ENCODE measurements at places on chromosomes 13 and 19.

DNA sequence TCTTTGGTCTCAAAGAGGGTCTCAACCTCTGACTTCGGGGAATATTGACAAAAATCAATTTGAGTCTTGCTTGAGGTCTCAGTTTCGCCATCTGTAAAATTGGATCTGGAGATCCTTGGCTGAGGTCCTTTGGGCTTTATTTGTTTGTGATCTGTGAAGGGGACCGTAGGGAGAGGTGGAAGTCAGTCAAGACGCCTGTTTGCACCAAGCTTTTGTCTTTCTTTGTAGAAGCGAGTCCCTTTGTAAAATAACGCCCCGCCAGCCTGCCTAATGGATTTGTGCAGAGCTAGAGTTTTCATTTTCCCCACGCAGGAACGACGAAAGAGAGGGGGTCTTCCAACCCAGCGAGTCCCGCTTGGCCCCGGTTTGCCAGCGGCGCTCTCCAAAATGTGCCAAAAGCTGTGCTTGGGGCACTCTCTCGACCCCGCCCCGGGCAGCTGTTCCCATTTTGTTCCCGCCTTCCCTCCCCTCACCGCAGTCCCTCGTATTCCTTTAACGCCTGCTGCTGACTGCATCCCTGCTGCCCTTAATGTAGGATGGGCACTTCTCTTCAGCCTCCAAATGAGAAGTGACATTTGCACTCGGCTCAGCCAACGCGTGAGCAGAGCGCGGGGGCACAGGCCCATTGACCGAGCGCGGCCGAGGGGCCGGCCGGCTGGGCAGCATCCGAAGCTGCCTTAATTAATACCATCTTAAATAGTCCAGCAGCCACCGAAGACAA, 13.0 kb downstream of the ZIC5 start:
- DNase-seq = peak; percentile 6

DNA sequence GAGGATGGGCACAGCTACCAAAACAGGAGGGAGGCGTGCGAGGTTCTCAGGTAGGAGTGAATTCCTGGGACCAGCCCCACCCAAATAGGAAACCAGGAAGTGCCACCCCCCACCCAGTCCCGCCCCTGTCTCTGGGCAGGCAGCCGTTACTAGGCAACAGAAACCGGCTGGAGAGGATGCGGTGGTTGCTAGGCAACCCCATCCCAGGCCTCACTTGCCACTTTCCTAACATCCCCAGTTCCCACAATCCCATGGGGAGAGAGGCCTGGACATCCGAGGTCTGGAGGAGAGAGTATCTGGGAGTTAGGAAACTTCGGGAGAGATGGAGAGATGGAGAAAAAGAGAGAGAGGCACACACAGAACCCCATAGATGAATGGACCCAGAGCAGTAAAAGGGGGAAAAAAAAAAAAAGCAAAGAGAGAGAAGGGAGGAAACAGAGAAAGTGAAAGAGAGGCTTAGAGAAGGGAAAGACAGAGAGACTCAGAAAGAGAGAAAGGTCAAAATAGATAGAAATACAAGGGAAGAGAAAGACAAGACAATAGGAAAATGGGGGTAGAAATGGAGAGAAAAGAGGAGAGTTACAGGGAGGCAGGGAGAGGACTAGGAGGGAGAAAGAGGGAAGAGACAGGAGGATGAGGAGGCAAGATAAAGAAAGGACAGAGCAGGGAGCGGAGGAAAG, 3.8 kb downstream of the GRIK5 start:
- no peak for DNase-seq

- DNase-seq = no peak
Measured at GRCh38 chr19:9011875-9012274, 1.7 kb upstream of the MUC16 start.

DNA sequence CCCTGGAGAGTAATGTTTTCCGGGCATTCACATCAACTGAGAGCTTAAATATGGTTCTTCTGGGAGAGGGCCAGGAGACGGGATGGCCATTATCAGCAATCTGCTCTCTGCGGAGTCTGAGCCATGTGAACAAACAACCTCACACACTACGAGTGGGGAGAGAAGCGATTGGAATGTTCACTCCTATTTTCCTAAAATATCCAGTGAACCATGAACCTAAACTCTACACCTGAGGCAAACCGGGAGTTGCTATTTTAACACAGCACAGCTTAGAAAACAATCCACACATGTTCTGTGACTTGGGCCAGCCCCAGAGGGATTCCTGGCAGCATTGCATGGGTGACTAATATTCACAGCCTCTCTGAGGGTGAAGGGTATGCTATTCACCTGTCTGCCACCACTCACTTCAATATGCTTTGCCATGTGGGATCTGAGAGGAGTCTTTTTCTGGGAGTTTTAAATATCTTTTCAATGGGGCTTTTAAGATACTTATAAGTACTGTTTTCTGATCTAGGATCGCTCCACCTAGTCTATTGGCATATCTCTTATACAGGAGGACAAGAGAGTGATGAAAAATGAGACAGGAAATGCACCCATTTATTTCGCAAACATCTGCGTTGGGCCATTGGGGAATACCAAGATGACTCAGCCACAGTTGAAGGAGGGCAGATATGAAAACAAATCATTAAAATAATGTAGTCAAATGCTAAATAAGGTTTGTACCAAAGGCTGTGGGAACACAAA, 72.6 kb upstream of the SERP2 start:
- no peak for DNase-seq

- DNase-seq = no peak
Measured at GRCh38 chr19:7873304-7874075, 700 bp downstream of the PRR36 start.

DNA sequence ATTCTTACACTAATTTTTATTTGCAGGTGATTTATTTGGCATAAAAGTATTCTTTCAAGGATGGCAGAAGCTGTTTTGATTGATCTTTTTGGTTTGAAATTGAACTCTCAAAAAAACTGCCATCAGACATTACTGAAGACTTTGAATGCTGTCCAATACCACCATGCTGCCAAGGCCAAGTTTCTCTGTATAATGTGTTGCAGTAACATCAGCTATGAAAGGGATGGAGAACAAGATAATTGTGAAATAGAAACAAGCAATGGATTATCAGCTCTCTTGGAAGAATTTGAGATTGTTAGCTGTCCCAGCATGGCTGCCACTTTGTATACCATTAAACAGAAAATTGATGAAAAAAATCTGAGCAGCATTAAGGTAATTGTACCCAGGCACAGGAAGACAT, 1.2 kb downstream of the LACC1 start:
- DNase-seq = no peak

DNA sequence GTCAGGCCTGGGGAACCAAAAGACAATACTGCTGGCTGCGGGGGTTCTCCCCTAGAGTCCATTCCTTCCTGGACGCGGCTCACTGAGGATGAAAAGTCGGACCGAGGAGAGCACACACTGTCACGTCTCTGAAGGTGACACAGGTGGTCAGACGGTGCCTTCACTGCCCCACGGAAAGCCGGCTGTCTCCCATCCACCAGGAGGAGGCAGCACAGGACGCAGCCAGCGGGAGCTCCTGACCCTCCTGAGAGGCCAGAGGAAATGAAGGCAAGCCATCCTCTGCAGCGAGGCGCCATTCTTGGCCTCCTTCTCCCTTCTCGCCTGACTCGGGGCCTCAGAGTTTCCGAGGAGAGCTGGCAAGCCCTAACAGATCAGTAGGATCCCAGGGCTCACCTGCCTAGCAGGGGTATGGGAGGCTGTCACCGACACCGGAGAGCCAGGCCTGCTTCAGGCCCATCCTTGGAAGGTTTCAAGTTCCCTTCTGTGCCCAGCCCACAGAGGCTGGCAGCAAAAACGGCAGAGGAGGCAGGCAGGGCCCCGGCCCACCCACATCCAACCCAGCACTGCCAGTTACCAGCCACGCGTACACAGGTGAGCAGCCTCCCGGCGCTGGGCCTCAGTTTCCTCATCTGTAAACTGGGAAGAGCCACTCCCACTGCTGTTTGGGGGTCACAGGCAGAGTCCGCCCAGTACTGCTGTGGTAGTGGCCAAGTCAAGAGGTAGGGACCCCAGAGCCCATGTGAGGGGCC, 4.5 kb downstream of the REXO1 start:
- no peak for DNase-seq

DNA sequence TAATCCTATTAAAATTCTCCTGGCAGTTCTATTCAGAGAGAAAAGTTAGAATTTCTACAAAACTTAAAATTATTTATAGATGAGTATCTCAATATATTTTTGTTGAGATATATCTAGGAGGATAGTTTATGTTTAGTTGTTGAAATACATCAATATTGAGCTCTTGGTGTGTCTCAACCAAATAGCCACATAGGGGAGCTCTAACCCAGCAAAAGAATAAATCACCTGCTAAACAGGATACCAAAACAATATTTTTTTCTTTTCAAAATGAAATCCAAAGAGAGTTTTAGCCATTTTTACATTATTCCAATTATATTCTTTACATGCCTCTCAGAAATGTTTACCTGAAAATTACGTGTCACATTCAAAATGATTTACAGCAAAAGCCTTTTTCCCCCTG, 954.7 kb downstream of the SLITRK6 start:
- DNase-seq = no peak

GRCh38 chr13:99366075-99366987, 59.1 kb upstream of the GPR183 start:
- DNase-seq = peak; percentile 41

- DNase-seq = peak; percentile 60
Measured at GRCh38 chr19:10074153-10074552, 12.0 kb upstream of the SHFL start.

DNA sequence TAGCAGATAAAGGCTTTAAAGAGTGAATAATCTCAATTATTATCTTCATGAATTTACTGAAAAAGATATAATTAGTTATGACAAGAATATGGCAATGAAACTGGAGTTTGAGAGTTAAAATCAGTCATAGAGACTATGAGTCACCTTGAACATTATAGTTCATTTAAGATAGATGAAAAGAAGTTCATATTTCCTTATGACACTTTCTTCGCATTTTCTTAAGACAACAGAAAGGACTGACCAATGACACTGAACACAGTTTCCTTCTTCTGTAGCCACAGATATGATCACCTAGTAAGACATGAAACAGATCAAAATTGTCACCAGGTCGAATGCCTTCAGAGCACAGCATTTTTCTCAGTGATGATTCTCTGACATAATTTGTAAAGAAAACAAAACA, 202.1 kb downstream of the KLF12 start:
- no peak for DNase-seq

DNA sequence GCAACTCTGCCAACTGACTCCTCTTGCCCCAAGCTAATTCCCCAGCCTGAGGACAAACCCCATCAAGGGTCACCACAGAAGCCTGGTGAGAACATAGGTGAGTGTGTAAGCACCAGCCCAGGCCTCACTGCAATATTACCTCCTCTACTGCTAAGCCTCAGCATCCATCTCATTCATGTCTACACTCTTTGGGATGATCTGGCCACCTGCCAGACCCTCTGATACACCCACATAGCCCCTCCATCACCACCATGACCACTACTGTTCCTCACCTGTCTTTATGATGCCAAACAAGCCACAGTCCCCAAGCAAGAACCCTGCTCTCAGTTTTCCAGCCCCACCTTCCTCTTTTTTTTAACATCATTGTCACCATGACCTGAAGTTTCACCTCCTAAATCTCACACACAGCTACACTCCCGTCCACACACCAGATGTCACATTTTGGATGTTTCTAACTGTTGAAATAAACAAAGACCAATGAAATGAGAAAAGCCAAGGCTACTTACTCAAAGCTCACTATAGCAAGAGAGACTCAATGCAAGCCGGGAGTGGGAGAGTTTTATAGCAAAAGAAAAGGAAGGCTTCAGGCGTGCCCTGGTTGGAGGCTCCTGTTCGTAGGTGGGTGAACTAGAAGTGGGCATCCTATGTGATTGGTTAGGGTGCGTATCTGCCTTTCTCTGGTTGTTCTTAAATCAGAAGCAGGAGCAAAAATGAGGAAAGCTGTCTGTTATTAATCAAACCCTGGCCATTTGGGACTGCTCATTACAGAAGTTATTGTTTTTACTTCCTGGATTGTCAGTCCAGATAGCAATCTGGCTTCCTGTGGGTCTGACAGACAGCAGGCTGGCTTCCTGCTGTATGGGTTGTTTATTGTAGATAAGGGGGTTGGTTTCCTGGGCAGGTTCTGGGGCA, 2.0 kb downstream of the ZNF792 start:
- peak; percentile 64 for DNase-seq

DNA sequence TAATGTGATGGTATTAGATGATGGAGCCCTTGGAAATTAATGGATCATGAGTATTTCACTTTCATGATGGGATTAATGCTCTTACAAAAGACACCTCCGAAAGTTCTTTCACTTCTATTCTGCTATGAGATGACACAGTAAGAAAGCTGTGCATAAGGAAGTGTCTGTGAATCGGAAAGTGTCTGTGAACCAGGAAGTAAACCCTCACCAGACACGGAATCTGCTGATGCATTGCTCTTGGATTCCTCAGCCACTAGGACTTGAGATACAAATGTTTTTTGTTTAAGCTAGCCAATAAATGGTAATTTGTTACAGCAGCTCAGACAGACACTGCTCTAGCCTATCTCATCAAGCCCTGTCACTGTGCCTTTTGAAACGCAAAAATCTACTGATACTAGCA, 440.4 kb upstream of the PRR20A start:
- DNase-seq = no peak

DNA sequence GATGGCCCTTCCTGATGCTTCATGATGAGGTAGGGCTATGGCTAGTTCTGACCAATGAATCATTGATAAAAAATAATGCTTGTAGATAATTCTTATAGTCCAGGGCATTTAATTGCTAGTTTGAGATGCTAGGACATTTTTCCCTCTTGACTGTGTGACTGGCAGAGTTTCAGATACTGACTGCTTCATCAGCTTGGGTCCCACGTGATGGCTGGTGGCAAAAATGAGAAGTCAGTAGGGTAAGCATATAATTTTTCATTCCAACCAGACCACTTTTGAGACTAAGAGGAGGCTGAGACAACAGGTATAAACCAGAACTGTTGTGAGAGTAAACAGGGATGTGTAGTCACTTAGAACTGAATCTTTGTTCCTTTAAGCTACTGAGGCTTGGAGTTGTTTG, 183.3 kb downstream of the HS6ST3 start:
- no peak for DNase-seq

DNA sequence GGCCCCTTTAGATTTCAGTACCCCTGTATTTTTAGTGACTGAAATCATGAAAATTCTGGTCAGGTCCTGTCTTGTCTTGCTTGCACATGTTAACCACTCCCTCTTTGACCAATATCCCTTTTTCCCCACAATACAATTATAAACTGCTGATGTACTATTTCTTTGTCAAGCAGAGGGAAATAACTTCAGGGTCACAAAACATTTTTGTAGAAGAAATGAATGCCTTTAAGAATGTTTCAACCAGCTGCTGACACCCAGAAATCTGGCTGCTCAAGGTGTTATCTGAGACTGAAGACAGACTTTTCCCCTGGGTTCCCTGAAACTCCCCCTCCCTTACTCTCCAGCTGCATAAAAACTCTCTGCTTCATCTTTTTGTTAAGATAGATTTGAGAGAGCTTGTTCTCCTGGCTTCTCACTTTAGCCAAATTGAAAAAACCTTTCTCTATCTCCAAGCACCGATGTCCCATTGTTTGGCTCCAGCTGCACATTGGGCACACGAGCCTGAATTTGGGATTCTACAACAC, 18.4 kb upstream of the ACOD1 start:
- no peak for DNase-seq

DNA sequence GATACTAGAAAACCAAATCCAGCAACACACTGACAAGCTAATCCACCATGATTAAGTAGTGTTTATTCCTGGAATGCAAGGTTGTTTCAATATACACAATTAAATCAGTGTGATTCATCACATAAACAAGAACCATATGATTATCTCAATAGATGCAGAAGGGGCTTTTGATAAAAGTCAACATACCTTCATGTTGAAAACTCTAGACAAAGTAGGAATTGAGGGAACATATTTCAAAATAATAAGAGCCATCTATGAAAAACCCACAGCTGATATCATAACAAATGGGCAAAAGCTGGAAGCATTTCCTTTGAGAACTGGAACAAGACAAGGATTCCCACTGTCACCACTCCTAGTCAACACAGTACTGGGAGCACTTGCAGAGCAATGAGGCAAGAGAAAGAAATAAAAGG, 213.6 kb upstream of the CSNK1A1L start:
- no peak for DNase-seq

Measured in CD4-positive, alpha-beta T cell treated with Interleukin-4 for 1 hour (primary cell).